ENCODE measurements at places on chromosomes 12 and 14. TPM values are rescaled to one million over a fixed set of nuclear protein-coding genes. Genes with fewer than 3 reads are reported as not detected.

The ZBTB39 gene
- 12.2 TPM for polyA plus RNA-seq

The GLTP gene
- 33.3 TPM for polyA plus RNA-seq

The GLI1 gene
- 27.7 TPM for polyA plus RNA-seq

DNA sequence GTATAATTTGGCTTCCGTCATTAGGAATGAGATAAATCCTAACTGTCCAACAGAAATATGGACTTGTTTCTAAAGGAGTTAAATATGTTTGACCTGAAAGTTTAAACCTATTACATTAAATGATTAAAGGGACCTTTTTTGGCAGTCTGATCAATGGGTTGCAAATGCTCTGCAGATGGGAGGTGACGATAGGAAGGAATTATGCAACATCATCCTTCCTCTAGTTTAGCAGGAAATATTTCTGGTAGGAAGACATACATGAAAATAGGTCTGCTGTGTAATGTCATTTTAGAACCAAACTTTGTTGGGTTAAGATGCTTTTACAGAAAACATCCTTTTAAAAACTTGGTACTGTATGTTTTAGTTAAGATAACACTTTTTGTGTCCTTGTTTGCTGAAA is 2.6 kb downstream of the LRRC10 start:
- no peak for DNase-seq

GRCh38 chr12:389142-390096 is at the start of gene KDM5A:
KDM5A (minus strand) TSS chr12:389320; CDS start chr12:389091, 229 bp downstream.
- DNase-seq = peak; percentile 94

- DNase-seq = no peak
These were observed 10.6 kb downstream of the ARL6IP4 start for GRCh38 chr12:122990961-122991622.

GRCh38 chr12:54991161-54991990 is 6.8 kb upstream of the TESPA1 start:
- DNase-seq = no peak

DNA sequence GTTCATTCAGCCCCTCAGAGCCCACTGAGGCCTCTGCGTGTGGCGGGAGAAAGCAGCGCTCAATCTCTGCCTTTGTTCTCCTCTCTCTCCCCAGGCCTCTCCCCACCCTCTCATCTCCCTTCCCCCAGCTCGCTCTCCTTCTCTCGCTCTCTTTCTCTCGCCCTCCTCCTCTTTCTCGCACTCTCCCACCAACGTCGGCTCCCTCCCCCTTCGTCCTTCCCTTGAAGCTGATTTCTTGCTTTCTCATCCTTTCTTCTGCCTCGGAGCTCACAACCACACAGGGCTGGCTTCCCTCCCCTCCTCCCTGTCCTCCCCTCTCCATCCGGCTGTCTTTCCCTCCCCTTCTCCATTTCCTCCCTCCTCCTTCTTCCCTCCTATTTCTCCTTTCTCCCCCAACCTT is 96.4 kb downstream of the LRRC74A start:
- no peak for DNase-seq

DNA sequence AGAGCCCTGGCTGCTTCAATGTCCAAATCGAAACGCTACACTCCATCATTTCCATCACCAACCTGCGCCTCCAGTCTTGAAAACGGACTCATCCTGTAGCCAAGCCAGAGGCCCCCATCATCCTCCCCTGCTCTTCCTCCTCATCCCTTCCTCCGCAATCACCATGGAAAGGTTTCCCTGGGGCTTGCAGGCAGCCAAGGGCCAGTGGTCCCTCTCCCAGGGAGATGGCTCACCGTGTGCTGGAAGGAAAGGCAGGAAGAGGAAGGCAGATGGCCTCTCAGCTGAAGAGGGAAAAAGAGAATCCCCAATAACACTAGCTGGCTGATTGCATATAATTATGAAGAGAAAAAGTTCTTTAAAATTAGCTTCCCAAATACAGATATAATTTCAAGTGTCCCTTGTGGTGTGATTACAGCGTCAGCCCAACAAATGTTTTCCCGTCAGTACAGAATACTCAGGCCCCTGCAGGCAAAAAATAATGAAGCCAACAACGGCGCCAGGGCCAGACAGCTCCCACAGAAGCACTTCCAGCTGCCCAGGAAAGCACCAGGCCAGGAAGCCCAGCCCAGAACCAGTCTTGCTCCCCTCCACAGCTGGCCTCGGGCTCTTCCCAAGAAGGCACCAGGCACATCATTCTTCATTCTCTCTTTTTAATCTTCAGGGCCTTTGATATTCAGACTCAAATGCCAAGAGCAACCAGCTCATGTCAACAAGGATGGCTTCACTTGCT is 24.7 kb downstream of the ITPK1 start:
- peak; percentile 34 for DNase-seq

- DNase-seq = peak; percentile 41
These were observed 17.8 kb downstream of the CDK2AP1 start for GRCh38 chr12:123253641-123254459.

- DNase-seq = no peak
These were observed 55.4 kb downstream of the SAMD4A start for GRCh38 chr14:54622192-54622958.

DNA sequence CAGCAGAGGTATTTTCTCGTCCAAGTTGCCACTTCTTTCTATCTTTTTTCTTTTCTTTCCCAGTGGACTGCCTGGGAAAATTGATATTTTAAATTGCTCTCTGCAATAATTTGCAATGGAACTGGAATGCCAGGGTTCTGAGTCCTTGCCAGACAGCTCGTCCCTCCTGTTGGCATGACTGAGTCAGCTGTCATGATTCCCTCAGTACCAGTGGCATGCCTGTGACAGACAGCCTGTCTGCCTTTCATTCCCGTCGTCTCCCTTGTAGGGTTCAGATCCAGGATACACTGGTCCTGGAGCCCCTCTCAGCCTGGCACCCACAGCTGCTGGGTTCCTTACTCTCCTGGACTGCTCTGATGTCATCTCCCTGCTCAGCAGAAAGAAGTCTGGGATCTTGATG is 84.8 kb downstream of the PTPN11 start:
- DNase-seq = no peak

All from left lung (tissue), 14 donors.